Activated CD8-positive, alpha-beta T cell treated with anti-CD3 and anti-CD28 coated beads for 36 hours (primary cell): ENCODE measurements at places on chromosomes 2 and 18. TPM values are rescaled to one million over a fixed set of nuclear protein-coding genes. Genes with fewer than 3 reads are reported as not detected.

- no peaks in the 10 kb centered on the region for H3K27me3 ChIP-seq
- H3K4me1 ChIP-seq, result peaks cover 40% of the 10 kb centered on the region
- DNase-seq, result no peak
- no peak overlapping the region for H3K4me3 ChIP-seq
Measured at GRCh38 chr18:35245719-35246317, 5.0 kb downstream of the ZNF397 start.

DNA sequence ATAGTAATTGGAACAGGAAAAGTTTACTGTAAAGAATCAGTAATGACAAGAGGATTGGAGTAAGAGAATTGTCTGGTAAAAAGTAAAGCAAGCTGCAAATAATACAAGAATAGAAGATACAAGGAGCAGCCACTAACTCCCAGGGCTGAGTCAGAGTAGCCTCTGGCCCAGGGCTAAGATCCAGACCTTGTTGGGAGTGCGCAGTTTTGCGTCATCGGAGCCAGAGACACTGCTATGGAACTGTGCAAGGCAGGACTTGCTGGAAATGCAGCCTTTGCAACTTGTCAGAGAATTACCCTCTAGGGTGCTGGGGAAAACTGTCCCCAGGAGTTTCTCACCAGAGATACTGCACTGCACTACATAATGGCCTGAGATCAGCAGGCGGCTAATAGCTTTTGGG, 135.2 kb downstream of the NYAP2 start:
- H3K36me3 ChIP-seq, result no peaks in the 10 kb centered on the region
- no peak overlapping the region for H3K4me3 ChIP-seq
- peaks cover 9% of the 10 kb centered on the region for H3K27me3 ChIP-seq

DNA sequence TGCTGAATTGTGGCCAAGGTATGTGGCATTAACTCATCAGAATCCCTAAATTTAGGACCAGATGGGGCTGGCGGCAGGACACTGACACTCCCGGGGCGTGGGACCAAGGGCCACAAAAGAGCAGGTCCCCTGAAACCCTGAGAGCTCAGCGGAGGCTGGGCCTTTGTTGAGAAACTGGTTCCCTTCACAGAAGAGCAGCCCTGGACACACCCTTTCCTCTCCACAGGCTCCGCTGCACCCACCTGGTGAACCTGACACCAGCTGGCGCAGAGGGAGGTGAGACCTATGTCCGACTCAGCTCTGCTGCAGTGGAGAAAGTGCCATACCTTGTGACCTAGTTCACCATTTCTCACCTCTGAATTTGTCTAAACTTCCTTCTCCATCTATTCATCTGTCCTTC, 119.5 kb downstream of the RTP5 start:
- H3K4me1 ChIP-seq, result peaks cover 8% of the 10 kb centered on the region
- no peak overlapping the region for H3K27ac ChIP-seq
- no peak overlapping the region for H3K4me3 ChIP-seq
- no peaks in the 10 kb centered on the region for H3K27me3 ChIP-seq
- no peaks in the 10 kb centered on the region for H3K36me3 ChIP-seq
- no peak for DNase-seq

- peak overlapping the region; percentile 46 for H3K27ac ChIP-seq
- H3K36me3 ChIP-seq, result peaks cover 6% of the 10 kb centered on the region
- H3K4me3 ChIP-seq, result no peak overlapping the region
- no peaks in the 10 kb centered on the region for H3K27me3 ChIP-seq
- no peak for DNase-seq
Measured at GRCh38 chr18:75214332-75214690, 3.7 kb downstream of the TSHZ1 start.

- no peaks in the 10 kb centered on the region for H3K4me1 ChIP-seq
- no peak overlapping the region for H3K4me3 ChIP-seq
- no peaks in the 10 kb centered on the region for H3K36me3 ChIP-seq
Measured at GRCh38 chr2:191881982-191882816, 35.3 kb upstream of the CAVIN2 start.

DNA sequence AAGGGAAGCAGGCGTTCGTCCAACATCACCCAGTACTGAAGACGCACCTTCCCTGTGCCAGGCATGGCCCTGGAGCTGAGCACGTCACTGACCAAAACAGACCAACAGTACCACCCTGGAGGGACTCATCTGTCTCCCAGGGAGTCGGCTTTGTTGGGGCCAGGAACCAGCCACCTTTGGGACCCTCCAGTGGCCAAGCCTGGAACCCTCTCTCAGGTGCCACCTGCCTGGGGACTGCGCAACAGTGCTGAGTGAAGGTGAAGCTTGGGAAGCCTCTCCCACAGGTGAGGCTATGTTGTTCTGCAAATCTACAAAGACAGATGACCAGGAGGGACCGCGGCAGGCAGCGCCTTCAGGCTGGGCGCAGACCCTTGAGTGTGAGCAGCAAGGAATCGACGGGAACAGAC, 91.4 kb upstream of the OTOS start:
- DNase-seq, result no peak
- no peak overlapping the region for H3K27ac ChIP-seq
- peaks cover 3% of the 10 kb centered on the region for H3K4me1 ChIP-seq
- H3K36me3 ChIP-seq, result peaks cover 2% of the 10 kb centered on the region
- H3K27me3 ChIP-seq, result peaks cover 8% of the 10 kb centered on the region

GRCh38 chr2:197668296-197668695, 7.1 kb downstream of the RFTN2 start:
- H3K36me3 ChIP-seq, result no peaks in the 10 kb centered on the region
- no peak overlapping the region for H3K4me3 ChIP-seq
- H3K27ac ChIP-seq, result no peak overlapping the region
- peaks cover 3% of the 10 kb centered on the region for H3K27me3 ChIP-seq
- no peaks in the 10 kb centered on the region for H3K4me1 ChIP-seq
- no peak for DNase-seq

DNA sequence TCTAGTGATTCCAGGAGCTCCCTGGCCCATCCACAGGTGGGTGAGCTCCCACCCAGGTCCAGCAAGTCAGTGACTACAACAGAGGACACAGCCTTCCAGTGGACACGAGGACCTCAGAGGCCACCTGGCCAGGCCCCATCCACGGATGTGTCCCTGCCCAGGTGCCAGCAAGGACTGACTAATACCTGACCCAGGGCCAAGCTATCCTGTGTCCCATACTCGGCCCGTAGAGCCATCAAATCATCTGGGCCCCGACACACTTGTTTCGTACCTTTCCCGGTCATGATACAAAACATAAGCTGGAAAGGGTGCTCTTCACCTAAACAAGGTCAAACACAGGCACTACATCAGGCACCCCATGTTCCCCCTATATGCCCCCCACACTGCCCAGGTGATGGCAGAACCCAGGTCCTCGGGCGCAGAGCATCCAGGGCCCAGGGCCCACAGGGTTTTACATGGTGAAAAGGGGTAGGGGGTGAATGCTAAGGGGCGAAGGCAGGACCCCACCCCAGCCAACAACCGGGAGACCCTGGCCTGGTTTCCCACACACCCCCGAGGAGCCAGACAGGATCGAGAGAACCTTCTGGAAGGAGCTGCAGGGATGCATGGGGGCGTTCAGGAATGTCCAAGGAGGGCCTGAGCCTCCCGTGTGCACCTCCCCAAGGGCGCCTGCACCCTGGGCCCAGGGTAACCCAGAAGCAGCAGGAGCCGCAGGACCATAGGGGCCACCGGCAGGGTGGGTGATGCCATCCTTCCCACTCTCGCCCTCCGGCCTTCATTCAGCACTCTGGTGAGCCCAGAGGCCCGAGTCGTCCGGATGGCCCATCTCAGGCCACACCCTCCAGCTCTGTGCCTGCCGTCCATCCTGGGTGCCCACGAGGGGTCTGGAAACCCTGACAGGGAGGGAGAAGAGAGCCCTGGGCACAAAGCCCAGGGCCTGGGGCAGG, 94.3 kb downstream of the HDAC4 start:
- no peak for DNase-seq
- no peaks in the 10 kb centered on the region for H3K27me3 ChIP-seq
- no peak overlapping the region for H3K27ac ChIP-seq
- H3K4me1 ChIP-seq, result peaks cover 20% of the 10 kb centered on the region
- no peak overlapping the region for H3K4me3 ChIP-seq
- H3K36me3 ChIP-seq, result no peaks in the 10 kb centered on the region

- H3K27ac ChIP-seq, result no peak overlapping the region
- peaks cover 12% of the 10 kb centered on the region for H3K4me1 ChIP-seq
- no peaks in the 10 kb centered on the region for H3K27me3 ChIP-seq
- DNase-seq, result no peak
- no peak overlapping the region for H3K4me3 ChIP-seq
Measured at GRCh38 chr2:69464575-69464974, 27.3 kb upstream of the NFU1 start.

DNA sequence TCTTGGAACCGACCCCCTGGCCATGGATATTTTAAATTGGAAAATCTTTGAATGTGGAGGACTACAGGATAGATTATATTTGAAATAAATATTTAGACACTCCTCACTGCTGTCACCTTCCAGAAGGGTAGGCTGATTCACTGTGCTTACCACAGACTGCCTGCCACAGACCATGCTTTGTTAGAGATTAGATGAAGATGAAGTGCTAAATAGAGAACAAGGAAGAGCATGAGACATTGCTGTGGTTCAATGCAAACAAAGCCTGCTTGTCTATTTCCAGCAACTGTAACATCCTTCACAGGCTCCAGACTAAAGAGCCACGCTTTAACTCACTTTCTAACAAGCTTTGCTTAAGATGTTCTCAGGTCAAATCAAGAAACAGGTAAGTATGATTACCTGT, 81.0 kb upstream of the TMEM17 start:
- no peak for DNase-seq
- peaks cover 6% of the 10 kb centered on the region for H3K27me3 ChIP-seq
- no peak overlapping the region for H3K4me3 ChIP-seq
- no peaks in the 10 kb centered on the region for H3K36me3 ChIP-seq
- H3K27ac ChIP-seq, result no peak overlapping the region
- H3K4me1 ChIP-seq, result no peaks in the 10 kb centered on the region

Gene SIX2
- total RNA-seq, result not detected

- H3K27me3 ChIP-seq, result no peaks in the 10 kb centered on the region
- peaks cover 64% of the 10 kb centered on the region for H3K36me3 ChIP-seq
- H3K4me1 ChIP-seq, result peaks cover 28% of the 10 kb centered on the region
- no peak overlapping the region for H3K27ac ChIP-seq
Measured at GRCh38 chr2:233145726-233146125, 85.6 kb downstream of the INPP5D start.

Gene UGT1A1
- not detected for total RNA-seq

DNA sequence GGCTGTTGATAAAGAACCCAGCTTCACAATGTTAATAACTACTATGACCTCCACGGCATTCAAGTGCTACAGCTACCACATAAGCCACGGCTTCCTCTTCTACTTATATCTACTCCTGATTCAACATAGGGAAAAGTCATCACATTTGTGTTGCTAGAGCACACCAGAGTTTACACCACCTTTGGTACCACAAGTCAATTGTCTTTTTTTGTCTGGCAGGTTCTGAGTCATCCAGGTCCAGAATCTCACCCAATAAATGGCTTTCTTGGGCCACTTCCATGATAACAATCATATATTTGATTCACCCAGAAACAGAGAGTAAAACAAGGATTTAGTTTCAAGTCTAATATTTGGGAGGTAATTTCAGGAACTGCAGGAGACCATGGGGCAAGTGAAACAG, 480.2 kb downstream of the TMX3 start:
- H3K27me3 ChIP-seq, result no peaks in the 10 kb centered on the region
- no peak for DNase-seq
- H3K4me3 ChIP-seq, result no peak overlapping the region
- H3K27ac ChIP-seq, result no peak overlapping the region
- no peaks in the 10 kb centered on the region for H3K4me1 ChIP-seq

Gene COL3A1
- total RNA-seq, result not detected

Gene APLF
- total RNA-seq, result 3.5 TPM

GRCh38 chr2:238127165-238128060, 11.1 kb upstream of the KLHL30 start:
- no peaks in the 10 kb centered on the region for H3K27me3 ChIP-seq
- peak; percentile 36 for DNase-seq
- no peaks in the 10 kb centered on the region for H3K36me3 ChIP-seq
- no peak overlapping the region for H3K4me3 ChIP-seq
- H3K27ac ChIP-seq, result no peak overlapping the region

DNA sequence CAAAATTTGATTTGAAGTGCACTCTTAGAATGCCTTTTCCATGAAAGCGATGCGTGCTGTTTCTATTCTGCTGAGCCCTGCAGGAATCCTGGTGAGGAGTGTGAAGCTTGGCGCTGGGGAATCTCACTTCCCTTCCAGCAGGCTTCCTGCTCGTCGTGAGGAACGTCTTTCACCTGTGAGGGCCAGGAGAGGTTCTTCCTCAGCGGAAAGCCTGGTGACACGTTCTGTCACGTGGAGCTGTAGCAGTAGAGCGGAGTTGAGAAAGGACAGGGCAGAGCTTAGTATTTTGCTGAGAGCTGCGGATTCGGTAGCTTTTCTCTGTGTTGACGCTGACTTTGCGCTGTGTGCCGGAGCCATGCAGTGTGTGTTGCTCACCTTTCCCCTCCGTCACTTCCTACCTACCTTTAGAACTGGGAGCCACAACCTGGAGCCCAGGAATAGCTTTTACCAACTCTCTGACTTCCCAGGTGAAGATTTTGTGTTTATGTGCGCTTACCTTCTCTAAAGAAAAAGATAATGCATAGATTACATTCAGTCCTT, 294.8 kb downstream of the PTGR3 start:
- H3K36me3 ChIP-seq, result no peaks in the 10 kb centered on the region
- H3K27ac ChIP-seq, result no peak overlapping the region
- H3K4me3 ChIP-seq, result no peak overlapping the region
- DNase-seq, result no peak
- no peaks in the 10 kb centered on the region for H3K4me1 ChIP-seq

- no peak overlapping the region for H3K27ac ChIP-seq
- no peak overlapping the region for H3K4me3 ChIP-seq
- H3K27me3 ChIP-seq, result no peaks in the 10 kb centered on the region
- H3K4me1 ChIP-seq, result no peaks in the 10 kb centered on the region
- H3K36me3 ChIP-seq, result no peaks in the 10 kb centered on the region
Measured at GRCh38 chr18:50644807-50645206, 84.9 kb downstream of the MAPK4 start.

Gene CRYBA2
- not detected for total RNA-seq

Gene CELF4
- total RNA-seq, result not detected

- DNase-seq, result no peak
- H3K27ac ChIP-seq, result no peak overlapping the region
- no peaks in the 10 kb centered on the region for H3K27me3 ChIP-seq
- no peak overlapping the region for H3K4me3 ChIP-seq
- peaks cover 10% of the 10 kb centered on the region for H3K4me1 ChIP-seq
- H3K36me3 ChIP-seq, result peaks cover 5% of the 10 kb centered on the region
Measured at GRCh38 chr2:217394510-217395351, 534.9 kb upstream of the TNP1 start.

DNA sequence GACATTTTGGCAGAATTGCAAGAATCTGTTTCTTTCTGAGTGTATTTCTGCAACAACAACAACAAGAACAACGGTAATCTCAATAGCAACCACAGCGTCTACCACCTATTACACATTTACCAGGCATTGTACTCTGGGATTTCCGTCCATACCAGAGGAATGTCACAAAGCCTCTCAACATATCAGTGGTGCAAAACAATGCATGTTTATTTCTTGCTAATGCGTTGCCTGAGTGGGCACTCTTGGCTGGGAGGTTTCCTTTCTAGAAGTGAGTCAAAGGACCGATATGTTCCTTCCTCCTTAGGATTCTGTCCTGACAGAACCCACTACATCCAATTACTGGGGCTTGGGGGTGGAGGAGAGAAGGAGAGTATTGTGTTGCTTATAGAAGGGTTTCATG, 585.6 kb downstream of the TSN start:
- no peaks in the 10 kb centered on the region for H3K4me1 ChIP-seq
- H3K27me3 ChIP-seq, result no peaks in the 10 kb centered on the region
- H3K4me3 ChIP-seq, result no peak overlapping the region
- no peaks in the 10 kb centered on the region for H3K36me3 ChIP-seq
- DNase-seq, result no peak
